Cerebellar cortex (tissue), 1 donor: ENCODE measurements at places on chromosomes 11 and 22.

DNA sequence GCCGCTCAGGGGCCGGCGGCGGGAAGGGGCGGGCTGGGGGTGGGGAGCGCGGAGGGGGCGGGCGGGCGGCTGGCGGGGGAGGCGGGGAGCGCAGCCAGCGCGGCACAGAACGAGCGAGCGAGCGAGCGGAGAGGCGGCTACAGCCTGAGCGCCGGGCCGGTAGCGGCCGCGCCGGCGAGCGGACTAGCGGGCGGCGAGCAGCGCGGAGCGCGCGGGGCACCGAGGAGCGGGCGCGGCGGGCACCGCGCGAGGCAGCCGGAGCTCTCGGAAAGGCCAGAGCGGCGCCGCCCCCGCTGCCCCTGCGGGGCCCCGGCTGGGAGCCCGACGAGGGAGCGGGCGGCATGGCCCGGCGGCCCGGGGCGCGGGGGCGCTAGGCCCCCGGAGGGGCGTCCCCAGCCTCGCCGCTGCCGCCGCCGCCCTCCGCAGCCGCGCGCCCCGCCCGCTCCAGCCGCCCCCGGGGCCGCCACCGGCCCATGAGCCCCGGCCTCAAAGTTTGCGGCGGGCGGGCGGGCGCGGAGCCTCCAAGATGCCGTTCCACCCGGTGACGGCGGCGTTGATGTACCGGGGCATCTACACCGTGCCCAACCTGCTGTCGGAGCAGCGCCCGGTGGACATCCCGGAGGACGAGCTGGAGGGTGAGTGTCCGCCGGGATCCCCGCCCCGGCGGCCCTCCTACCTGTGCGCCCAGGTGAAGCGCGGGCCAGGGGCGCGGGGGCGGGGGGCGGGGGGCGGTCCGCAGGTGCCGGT lies at the start of gene CABP7:
Gene CABP7, plus strand, starts transcription at position 105 of the 747 bp plus-strand sequence. Its CDS starts 422 bp downstream, at position 527.
- DNase-seq = no peak

DNA sequence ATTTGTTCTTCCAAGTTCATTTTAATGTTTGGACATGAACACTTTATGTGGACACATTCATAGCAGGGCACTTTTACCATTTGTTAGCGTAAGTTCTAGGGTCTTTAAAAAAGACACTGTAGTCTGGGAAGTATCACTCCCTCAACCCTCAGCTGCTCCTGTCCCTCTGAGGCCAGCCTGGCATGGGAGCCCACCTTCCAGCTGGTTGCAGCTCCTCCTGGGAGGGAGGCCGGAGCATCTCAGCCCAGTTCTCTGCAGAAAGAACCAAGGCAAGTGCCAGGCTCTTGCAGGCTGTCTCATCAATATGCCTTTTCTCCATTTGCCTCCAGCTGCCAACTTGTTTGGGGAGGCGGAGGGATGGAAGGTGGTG lies 150.6 kb downstream of the OPCML start:
- no peak for DNase-seq

- no peak for DNase-seq
These were observed 89.1 kb upstream of the NTM start for GRCh38 chr11:131281316-131281715.

DNA sequence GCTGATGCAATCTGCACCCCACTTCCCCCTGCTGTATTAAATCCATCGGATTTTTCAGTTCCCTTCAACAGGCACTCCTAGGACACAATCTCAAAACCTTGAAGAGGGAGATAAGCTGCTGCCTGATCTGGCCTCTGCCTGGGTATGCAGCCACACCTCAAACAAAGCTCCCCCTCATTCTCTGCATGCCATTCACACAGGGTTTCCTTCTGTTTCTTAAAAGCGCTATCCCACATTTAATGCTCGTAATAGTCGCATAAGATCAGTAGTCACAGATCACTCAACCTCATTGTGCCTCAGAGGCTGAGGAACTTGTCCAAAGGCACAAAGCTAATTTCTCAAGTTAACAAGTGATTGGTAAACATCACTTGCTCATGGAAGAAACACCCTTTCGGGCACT lies 34.0 kb downstream of the UQCR10 start:
- no peak for DNase-seq

DNA sequence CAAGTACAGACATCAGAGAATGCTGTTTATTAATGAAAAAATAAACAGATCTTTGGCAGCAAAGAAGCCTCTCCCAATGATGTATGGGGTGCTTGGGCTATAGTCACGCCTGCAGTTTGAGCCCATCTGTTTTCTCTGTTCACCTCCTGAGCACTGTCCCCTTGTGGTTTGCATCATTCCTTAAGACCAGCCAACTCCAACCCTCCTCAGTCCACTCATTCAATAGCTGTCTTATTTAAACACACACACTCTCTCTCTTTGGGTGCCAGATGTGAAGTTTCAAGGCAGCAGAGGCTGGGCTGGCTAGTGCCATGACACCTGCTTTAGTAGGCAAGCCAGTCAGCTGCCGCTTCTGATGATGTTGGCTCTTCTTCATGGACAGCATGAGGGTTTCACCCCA lies 58.1 kb downstream of the POLD3 start:
- no peak for DNase-seq

DNA sequence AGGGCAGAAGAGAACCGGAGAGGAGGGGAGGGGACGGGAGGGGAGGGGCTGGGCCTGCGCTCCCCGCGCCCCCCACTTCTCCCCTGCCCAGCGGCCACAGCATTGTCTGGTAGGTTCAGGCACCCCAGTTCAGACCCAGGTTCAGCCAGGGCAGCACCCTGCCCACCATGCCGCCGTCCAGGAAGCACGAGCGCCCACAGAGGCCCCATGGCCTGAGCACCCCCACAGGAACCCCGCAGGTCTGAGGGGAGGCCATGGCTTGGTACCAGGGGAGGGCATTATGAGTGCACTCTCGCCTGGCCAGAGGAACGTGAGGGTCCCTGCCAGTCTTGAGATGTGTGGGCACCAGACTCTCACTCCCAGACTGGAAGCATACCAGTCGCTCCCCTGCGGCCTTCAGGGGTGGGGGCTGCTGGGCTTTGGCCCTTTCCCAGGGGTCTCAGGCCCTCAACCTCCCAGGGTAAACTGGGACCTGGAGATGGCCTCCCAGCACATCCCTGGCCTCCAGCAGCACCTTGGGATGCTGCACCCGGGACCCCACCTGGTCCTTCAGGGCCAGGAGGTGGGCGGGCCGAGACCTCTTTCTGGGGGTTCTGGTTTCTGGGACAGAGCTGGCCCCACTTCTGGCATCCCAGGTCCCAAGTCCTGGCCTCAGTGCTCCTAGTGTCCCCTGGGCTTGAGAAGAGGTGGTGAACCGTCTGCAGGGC lies 597 bp upstream of the PLXNB2 start:
- DNase-seq = no peak

GRCh38 chr11:68812526-68812925 lies 29.2 kb downstream of the CPT1A start:
- DNase-seq = no peak

DNA sequence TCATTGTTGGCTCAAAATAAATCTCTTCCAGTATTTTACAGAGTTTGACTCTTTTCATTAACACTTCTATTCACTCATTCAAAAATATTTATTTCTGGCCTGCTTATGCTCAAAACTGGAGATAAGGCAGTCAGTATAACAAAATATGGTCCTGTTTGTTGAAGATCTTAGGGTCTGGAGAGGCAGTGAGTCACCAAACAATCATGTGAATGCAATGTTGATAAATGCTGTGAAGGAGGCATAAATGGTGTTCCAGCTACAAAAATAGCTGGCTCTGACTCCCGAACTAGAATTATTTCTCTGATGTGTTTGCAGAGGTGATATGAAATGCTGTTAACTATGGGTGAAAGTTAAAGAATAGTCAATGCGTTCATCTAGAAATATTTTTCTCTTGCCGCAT lies 390.6 kb downstream of the AASDHPPT start:
- no peak for DNase-seq

DNA sequence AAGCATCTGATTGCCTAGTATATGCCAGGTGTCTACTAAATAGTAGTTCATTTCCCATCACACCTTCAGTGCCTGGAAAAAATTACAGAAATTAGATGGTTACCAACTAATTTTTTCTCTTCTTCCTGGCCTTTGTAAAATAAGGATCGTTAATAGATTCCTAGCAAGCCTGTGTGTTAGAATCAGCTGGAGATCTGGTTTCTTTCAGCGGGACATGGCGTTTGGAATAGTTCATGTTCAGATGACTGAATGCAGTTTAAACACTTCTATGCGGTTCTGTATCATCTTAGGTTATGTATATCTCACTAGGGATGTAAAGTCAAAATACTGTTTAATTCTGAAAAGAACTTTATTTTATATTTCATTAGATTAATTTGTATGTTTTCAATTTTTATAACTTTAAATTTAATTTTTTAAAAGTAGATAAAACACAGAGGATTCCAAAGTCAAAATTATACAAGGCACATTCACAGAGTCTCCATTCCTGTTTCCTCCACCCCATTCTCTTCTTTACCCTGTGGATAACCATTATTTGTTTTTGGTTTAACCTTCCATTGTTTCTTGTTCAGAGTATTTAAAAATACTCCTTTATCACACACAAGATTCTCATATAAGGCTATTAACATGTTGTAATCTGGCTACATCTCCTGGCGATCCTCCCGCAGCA lies 132.8 kb downstream of the ATXN10 start:
- no peak for DNase-seq

DNA sequence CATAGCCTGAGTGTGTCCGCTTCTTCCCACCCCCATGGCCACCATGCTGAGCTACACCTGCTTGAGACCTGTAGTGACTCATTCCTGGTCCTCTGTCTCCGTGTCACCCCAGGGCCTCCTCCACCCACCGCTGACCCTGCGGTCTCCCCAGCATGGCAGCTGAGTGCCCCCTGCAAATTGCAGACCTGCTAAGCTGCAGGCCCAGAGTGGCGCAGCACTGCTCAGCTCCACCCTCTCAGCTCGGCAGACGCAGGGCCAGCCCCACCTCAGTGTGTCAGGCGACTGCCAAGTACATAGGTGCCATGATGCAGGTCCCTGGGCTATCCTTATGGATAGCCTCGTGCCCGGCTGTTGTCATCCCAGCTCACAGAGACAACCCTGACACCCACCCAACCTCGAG lies 13.1 kb downstream of the MS4A15 start:
- DNase-seq = no peak

- no peak for DNase-seq
These were observed 82.7 kb downstream of the CADM1 start for GRCh38 chr11:115421352-115421991.

DNA sequence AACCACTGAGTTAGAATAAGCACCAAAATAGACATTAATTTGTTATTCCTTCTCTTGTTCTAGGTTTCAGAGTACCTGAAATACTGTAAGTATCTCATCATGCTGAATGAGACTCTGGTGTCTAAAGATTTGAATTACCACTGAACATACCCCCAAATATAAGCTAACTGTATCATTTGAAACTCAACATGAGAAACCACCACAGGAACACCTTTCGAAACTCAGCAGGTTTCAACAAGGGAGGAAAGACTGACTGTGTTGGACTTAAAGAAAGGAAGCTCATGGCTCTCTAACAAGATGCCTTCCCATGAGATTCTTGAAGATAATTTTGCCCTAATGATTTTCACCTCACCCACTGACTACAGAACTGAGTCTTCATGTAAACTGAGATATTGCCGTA lies 37.0 kb downstream of the PRCP start:
- DNase-seq = no peak

- DNase-seq = no peak
These were observed 84.3 kb downstream of the PHF21A start for GRCh38 chr11:46036969-46037368.
